SW 1271 (cell line): ENCODE measurements at places on chromosomes 11 and 22.

GRCh38 chr11:15941206-15941770 lies 415.1 kb downstream of the SOX6 start:
- DNase-seq = no peak

DNA sequence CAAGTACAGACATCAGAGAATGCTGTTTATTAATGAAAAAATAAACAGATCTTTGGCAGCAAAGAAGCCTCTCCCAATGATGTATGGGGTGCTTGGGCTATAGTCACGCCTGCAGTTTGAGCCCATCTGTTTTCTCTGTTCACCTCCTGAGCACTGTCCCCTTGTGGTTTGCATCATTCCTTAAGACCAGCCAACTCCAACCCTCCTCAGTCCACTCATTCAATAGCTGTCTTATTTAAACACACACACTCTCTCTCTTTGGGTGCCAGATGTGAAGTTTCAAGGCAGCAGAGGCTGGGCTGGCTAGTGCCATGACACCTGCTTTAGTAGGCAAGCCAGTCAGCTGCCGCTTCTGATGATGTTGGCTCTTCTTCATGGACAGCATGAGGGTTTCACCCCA lies 58.1 kb downstream of the POLD3 start:
- DNase-seq = no peak

- no peak for DNase-seq
Measured at GRCh38 chr11:2129699-2130366, 9.4 kb downstream of the IGF2 start.

GRCh38 chr11:19474954-19475721 lies 234.4 kb upstream of the E2F8 start:
- DNase-seq = no peak

DNA sequence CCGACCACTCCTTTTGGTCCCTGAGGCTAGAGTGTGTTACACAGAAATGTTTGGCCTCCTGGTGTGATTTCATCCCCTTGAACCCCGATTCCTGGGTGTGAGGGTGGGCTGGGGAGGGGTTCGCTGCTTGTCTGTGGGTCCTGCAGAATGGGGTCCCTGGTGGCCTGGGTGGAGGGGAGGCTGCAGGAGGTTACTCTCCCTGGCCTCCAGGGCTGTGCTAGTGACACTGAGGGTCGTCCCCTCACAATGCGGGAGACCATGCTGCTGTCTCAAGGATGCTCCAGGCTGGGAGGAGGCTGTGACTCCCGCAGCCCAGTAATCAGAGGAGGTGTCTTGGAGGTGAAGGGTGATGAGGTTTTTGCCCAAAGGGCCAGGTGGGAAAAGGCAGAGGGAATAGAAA lies 17.0 kb upstream of the OMP start:
- DNase-seq = no peak

GRCh38 chr11:71184421-71185210 lies 67.8 kb downstream of the SHANK2 start:
- DNase-seq = no peak

GRCh38 chr11:88266919-88267318 lies 70.6 kb downstream of the CTSC start:
- DNase-seq = no peak

DNA sequence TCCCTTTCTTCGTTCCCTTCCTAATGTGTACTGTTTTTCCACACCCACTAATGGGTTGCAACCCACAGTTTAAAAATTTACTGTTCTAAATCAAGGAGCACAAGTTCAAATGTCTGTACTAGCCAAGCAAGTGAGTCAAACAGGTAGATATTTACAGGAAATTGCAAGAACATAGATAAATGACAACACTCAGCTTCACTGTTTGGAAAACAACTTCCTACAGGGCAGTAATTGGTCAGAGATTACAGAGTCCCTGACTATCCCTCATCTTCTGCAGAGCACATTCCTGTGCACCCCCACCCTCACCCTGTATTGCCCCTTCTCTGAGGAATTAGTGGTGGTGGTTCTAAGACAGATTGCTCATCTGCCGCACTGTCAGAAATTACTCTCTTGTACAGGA lies 1.9 kb downstream of the SERPING1 start:
- no peak for DNase-seq
